ENCODE measurements at places on chromosomes 3 and 15. TPM values are rescaled to one million over a fixed set of nuclear protein-coding genes. Genes with fewer than 3 reads are reported as not detected.

Gene LNP1
- 5.1 TPM for total RNA-seq

GRCh38 chr3:72576563-72576962 lies 271.7 kb downstream of the SHQ1 start:
- H3K4me3 ChIP-seq: no peak overlapping the region
- H3K36me3 ChIP-seq: no peaks in the 10 kb centered on the region
- no peak overlapping the region for H3K27ac ChIP-seq
- DNase-seq: no peak
- no peaks in the 10 kb centered on the region for H3K4me1 ChIP-seq

- no peak overlapping the region for H3K4me3 ChIP-seq
- no peaks in the 10 kb centered on the region for H3K27me3 ChIP-seq
These were observed 12.7 kb downstream of the CCNL1 start for GRCh38 chr3:157147099-157147803.

Gene TRIM42
- total RNA-seq: not detected

DNA sequence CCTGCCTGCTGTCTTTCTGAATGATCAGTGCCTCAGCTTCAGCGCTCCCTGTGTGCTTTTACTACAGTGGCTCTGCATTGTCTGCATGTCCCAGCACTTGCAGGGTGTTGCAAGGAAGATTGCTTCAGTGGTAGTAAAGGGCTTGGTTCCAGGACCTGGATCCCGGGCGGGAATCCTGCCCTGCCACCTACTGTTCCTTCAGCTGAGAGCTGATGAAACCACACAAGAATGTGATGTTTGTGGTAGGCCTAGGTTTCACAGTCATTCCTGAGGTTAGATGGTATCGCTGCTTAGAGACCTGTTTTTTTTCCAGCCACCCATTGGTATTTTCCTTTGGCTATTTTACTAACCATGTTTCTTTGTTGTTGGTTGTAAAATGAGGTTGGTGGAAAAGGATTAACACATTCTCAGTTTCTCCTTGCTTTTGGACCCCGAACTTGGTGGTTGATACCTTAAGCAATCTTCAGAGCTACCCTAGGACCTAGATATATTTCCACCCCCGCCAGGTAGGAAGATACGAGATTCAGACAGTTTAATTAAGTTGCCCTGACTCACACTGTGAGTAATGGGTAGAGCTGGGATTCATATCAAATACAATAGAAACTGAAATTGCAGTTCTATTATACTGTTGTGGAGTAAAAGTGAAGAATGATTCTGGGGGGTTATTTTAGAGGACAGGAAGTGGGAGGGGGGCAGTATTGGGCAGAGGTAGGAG lies 11.4 kb downstream of the GPR87 start:
- no peaks in the 10 kb centered on the region for H3K27me3 ChIP-seq
- H3K4me1 ChIP-seq: no peaks in the 10 kb centered on the region
- H3K27ac ChIP-seq: no peak overlapping the region

GRCh38 chr15:88803241-88803919 lies at the start of gene ACAN:
Gene ACAN (plus strand): TSS chr15:88803436. CDS start chr15:88836207, 32,771 bp downstream.
- H3K4me3 ChIP-seq: peak within 1 kb of the TSS; percentile 32
- no peak within 1 kb of the TSS for H3K27ac ChIP-seq
- no peaks in the 10 kb centered on the region for H3K4me1 ChIP-seq
- H3K36me3 ChIP-seq: no peaks in the 10 kb centered on the region
- DNase-seq: no peak

GRCh38 chr3:186414735-186415419 lies 52.8 kb upstream of the DGKG start:
- peak overlapping the region; percentile 54 for H3K27ac ChIP-seq
- DNase-seq: no peak
- no peak overlapping the region for H3K4me3 ChIP-seq
- no peaks in the 10 kb centered on the region for H3K27me3 ChIP-seq
- H3K4me1 ChIP-seq: no peaks in the 10 kb centered on the region

Gene C3orf49
- total RNA-seq: not detected

Gene CYP11A1
- total RNA-seq: 1.3 TPM

Gene PPM1M
- 26.7 TPM for total RNA-seq

DNA sequence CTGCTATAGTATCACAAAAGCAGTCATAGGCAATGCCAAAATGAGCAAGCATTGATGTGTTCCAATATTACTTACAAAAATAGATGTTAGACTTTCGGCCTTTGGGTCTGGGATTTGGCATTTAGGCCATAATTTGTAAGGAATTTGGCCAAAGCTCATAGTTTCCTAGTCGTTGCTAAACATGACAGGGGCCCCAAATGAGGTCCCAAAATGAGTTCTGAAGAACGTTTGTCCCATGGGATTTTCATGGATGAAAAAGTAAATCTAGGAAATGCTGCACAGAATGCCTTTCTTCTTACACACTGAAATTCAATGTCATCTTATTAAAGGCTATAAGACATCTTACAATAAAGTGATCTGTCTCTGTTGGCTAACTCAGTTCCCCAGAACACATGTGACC lies 456.0 kb downstream of the CNTN4 start:
- H3K27me3 ChIP-seq: no peaks in the 10 kb centered on the region
- no peak overlapping the region for H3K4me3 ChIP-seq
- H3K4me1 ChIP-seq: peaks cover 3% of the 10 kb centered on the region
- no peak overlapping the region for H3K27ac ChIP-seq

Gene PDZRN3
- 62.6 TPM for total RNA-seq

- no peak overlapping the region for H3K27ac ChIP-seq
- no peaks in the 10 kb centered on the region for H3K4me1 ChIP-seq
- no peaks in the 10 kb centered on the region for H3K27me3 ChIP-seq
- H3K36me3 ChIP-seq: no peaks in the 10 kb centered on the region
- DNase-seq: no peak
These were observed 11.6 kb downstream of the GPR160 start for GRCh38 chr3:170049146-170050000.

Gene GOLGA8T
- 0.48 TPM for total RNA-seq

DNA sequence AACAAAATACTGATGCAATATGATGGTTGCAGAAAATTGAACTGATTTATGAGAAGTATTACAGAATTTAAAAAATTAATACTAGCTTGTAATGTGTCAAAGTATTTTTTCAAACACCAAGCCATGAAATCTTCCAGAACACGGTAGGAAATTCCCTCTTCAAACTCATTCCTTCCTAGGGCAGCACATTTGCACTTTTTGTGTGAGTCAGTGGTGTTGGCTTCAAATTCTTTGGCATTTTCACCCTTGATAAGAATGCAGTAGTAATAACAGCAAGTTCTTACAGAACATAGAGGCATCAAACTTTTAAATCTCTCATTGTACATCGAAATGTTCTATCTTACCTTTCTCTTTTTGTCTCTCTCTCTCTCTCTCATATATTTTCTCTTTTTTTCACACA lies 191.8 kb downstream of the CGGBP1 start:
- no peak for DNase-seq
- no peak overlapping the region for H3K27ac ChIP-seq
- no peaks in the 10 kb centered on the region for H3K27me3 ChIP-seq
- H3K4me1 ChIP-seq: no peaks in the 10 kb centered on the region
- H3K36me3 ChIP-seq: no peaks in the 10 kb centered on the region

Gene CYP1A2
- total RNA-seq: not detected

- H3K4me3 ChIP-seq: no peak overlapping the region
- H3K4me1 ChIP-seq: no peaks in the 10 kb centered on the region
- peaks cover 1% of the 10 kb centered on the region for H3K27me3 ChIP-seq
- no peak for DNase-seq
These were observed 391.9 kb upstream of the THBS1 start for GRCh38 chr15:39188930-39189329.

DNA sequence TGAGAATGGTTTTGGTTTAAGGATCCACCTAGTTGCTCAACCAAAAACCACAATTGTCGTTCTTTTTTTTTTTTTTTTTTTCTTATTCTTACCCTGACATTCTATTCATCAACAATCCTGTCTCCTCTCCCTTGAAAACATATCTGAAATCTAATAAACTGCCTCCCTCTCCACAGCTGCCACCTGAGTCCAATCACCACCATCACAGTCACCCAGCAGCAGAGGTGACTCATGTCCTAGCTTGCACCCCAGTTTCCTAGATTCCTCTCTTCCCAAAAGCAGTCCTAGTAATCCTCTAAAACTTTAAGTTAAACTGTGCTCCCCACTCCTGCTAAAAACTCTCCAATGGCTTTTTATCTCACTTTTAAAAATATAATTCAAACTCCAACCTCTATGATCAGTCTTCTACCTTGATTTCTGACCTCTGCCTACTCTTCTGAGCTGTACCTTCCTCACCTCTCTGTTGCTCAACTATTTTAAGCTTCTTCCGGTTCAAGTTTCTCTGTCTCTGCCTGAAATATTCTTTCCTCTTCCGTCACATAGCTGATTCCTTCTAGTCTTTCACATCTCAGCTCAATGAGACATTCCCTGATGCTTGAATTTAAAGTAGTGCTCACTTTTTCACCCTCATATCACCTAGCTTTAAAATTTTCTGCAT lies 33.7 kb upstream of the RBMS3 start:
- H3K4me3 ChIP-seq: no peak overlapping the region
- no peaks in the 10 kb centered on the region for H3K36me3 ChIP-seq
- H3K27ac ChIP-seq: no peak overlapping the region

- no peak overlapping the region for H3K27ac ChIP-seq
- no peak for DNase-seq
- H3K4me1 ChIP-seq: no peaks in the 10 kb centered on the region
- no peaks in the 10 kb centered on the region for H3K36me3 ChIP-seq
- H3K4me3 ChIP-seq: no peak overlapping the region
These were observed 57.9 kb upstream of the SAMMSON start for GRCh38 chr3:69941439-69942176.

DNA sequence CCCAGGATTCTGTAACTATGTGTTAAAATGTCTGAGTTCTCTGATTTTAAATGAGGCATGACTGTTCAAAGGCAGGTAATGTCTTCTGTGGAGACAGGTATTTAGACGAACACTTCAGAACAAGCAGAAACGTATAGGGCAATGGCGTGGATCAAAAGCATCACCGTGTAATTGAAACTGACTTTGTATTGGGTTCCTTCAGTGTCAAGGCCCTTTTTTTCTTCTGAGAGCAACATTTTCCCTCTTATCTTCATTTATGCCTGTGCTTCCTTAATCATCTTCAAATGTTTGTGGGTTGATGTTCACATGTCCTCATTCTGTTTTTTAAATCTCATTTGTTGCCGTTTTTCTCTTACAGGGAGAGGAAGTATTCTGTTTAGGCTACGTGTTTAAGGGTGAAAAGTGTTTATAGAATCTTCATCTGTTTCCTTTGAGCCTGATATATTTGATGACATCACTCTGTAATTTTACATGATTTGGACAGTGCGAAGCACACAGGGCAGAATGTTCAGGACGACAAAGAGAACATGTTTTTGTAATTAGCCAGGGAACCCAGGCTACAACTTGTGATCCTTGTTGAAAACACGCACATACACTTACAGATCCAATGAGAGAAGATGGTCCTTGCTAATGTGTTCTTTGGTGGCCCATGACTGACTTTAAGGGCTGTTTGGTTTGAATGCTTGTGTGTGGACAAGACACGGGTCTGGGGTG lies 196.0 kb downstream of the LRTM1 start:
- H3K36me3 ChIP-seq: no peaks in the 10 kb centered on the region
- DNase-seq: no peak
- no peaks in the 10 kb centered on the region for H3K27me3 ChIP-seq
- no peak overlapping the region for H3K27ac ChIP-seq
- H3K4me1 ChIP-seq: no peaks in the 10 kb centered on the region

Gene SAXO2
- total RNA-seq: 1.9 TPM

Gene ST3GAL6
- 21.1 TPM for total RNA-seq

Gene ADAMTS17
- 1.8 TPM for total RNA-seq

GRCh38 chr15:38531509-38531908 lies 33.1 kb downstream of the RASGRP1 start:
- DNase-seq: no peak
- H3K27me3 ChIP-seq: no peaks in the 10 kb centered on the region
- H3K4me1 ChIP-seq: no peaks in the 10 kb centered on the region
- H3K36me3 ChIP-seq: no peaks in the 10 kb centered on the region

Gene CIP2A
- 4.5 TPM for total RNA-seq
